Activated effector memory CD4-positive, alpha-beta T cell treated with Interleukin-2 at 50 U/mL for 16 hours (primary cell): ENCODE measurements at places on chromosomes 4 and X.

GRCh38 chrX:48908600-48908999, 2.8 kb downstream of the SLC35A2 start:
- DNase-seq: no peak

- DNase-seq: no peak
Measured at GRCh38 chr4:184896868-184897715, 71.3 kb upstream of the ACSL1 start.

DNA sequence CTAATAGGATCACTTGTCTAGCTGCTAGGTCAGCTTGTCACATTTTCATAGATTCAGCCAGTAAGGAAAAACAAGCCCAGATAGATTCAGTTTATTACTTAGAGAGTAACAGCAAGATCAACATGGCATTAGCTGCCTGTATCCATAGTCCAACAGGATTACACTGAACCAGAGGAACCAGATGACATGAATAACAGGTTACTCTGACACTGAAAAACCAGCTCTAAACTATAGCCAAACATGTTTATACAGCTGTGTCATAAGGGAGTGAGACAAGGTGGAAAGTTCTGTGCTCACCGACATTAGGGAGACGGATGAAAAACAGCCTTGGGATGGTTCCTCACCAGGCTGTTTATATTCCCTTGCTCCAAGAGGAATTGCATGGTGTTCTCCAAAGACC, 102.9 kb upstream of the EOLA2 start:
- no peak for DNase-seq

DNA sequence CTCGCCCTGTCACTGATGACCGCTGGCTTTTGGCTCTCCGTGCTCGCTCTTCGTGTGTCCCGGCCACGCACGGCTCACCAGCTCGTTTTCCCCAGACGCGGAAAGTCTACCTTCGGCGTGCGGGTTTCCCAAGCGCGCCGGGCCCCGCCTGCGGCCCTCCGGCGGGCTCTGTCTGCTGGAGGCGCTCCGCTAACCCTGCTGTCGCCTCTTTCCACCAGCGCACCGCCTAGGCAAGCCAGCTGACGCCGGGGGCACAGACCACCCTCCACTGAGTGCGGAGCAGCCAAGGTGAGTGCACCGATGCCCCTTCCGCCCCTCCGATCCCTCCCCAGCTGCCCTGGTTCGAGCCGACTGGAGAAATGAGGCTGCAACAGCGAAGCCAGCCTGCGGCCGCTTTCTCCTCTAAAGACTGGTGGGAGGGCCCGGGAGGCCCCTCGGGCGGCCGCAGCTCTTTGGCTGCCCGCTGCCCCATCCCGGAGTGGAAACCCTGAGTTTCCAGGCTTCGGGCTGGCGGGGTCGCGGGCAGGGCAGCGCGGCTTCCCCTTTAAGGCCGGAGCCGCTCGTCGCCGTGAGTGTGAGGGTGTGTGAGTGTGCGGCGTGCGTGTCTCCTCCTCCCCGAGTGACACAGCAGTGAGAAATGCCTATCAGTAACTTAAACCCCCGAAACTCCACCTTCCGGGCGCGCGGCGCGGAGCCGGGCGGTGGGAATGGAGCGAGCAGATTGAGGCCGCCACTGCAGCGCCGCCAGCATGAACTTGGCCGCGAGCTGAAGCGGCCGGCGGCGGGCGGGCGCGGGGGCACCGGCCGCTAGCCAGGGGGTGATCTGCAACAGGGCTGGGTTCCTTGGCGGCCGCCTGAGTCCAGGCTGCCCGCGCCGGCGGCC, at the start of gene MAMLD1:
Gene MAMLD1, plus strand, starts transcription at position 719 of the 883 bp plus-strand sequence. CDS start 82,200 bp downstream, outside the sequence.
- peak; percentile 42 for DNase-seq

- DNase-seq: no peak
Measured at GRCh38 chrX:1400742-1401471, 9.0 kb upstream of the SLC25A6 start.

- DNase-seq: no peak
Measured at GRCh38 chrX:133897593-133898163, 87.7 kb downstream of the GPC3 start.

DNA sequence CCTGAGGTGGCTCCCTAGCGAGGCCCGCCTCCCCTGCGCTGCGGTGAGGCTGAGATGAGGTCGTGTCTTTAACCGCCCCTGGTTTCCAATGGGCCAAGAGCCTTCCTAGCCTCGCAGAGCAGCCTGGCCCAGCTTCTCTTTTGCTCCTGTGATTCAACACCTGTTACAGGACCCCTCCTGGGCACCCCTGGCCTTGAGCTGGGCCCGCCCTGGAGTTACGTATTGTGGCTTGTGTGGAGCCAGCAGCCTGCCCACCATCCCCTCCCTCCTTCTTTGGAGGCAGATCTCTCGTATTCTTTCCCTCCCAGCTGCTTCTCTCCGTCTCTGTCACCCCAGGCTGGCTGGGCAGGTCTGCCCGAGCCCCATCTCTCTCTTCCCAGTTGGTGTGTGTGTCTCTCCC, 19.3 kb upstream of the UBA1 start:
- no peak for DNase-seq

GRCh38 chr4:14008494-14008893, 381.0 kb upstream of the BOD1L1 start:
- DNase-seq: no peak

DNA sequence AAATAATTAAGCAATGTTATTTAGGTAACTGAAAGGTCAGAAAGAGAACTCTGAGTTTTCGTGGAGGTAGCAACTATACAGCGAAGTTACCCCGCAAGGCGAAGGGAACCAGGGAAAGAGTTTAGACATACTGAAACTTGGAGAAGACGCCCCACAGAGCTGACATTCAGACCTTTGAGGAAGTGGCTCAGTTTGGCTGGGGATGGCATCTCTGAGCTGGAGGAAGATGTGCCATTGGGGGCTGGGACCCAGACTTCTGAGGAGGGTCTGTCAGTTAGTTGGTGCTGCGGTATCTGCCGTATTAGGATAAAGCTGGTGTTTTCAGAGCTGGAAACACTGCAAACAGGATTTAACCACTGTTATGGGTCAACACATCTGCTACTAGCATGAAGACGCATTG, 156.6 kb downstream of the ANKRD50 start:
- no peak for DNase-seq

DNA sequence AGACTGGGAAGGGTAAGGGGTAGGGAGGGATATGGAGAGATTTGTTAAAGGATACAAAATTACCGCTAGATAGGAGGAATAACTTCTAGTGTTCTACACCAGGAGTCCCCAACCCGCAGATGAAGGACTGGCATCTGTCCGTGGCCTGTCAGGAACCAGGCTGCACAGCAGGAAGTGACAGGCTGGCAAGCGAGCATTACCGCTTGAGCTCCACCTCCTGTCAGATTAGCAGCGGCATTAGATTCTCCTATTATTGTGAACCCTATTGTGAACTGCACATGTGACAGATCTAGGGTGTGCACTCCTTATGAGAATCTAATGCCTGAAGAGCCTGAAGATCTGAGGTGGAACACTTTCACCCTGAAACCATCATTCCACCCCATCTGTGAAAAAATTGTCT, 27.9 kb upstream of the BBS7 start:
- no peak for DNase-seq

- DNase-seq: no peak
Measured at GRCh38 chr4:98179951-98180350, 36.7 kb upstream of the STPG2 start.

- no peak for DNase-seq
Measured at GRCh38 chrX:17629519-17629918, 107.8 kb upstream of the SCML1 start.

- DNase-seq: no peak
Measured at GRCh38 chr4:151887031-151887815, 126.4 kb upstream of the GATB start.

DNA sequence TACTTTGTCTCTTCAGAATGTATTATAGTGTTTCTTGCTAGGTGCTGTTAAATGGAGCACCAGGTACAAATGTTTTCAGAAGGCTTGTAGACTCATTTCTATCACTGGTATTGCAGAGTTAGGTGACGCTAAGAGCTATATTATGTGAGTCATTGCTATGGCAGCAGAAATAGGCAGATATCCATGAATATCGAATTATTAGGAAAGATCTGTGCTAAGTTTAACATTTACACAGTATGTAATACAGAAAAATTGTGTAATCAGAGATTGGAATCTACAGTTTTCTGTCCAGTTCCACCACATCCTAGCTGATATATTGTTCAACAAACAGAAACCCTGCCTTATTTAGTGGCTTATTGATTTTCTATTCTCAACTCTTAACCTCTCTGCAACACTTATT, 1025.5 kb downstream of the STIM2 start:
- DNase-seq: no peak

DNA sequence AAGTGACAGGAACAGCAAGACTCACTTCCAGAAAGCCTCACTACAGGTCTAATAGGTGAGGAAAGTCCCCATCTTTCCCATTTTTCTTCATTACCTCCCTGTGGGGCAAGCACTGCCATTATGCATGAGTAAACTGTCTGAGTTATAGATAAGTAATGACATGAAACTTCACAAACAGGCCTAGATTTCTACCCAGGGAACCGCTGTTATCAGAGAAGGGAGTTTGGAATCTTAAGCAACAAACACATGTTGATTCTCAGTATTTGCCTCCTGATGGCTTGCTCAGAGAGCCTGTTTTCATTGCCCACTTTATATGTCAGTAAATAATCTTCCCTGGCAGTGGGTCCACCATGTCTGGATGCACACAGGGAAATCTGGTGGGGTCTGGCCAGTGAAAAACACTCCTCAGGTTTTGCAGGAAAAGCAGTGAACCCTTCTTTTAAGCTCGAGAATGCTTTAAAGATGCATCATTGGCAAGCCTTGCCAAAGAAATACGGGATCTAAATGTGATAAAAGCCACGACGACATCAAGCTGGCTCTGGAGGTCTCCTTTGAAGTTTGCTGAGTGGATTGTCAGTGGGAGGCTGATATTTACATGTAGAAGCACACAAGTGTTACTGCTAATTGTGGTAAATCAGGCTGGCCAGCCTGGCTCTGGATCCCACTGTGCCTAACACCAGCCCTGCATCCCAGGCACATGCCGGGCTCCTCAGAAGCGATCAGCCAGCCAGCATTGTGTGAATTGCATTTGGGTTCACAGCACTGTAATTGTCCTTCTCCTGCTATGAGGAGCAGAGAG, 25.2 kb downstream of the PDGFRA start:
- no peak for DNase-seq

GRCh38 chr4:36164900-36165630, 79.2 kb downstream of the ARAP2 start:
- no peak for DNase-seq

DNA sequence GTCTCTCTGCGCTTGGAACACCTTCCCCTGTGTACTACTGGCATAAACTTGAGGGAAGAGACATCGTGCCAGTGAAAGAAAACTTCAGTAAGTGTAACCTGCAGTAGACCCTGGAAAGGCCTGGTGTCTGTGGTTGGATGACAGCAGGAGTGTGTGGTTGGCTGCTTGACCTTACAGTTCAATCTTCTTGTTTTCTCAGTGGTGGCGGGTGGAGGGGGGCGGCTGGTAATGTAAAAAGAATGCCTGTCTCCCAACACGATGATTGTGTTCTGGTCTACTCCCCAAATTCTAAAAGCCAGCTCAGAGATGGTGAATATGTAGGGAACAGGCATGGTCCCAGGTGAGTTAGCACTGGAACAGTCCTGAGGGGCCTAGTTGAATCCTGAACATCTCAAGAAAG, 18.6 kb downstream of the PSMD10 start:
- DNase-seq: no peak

DNA sequence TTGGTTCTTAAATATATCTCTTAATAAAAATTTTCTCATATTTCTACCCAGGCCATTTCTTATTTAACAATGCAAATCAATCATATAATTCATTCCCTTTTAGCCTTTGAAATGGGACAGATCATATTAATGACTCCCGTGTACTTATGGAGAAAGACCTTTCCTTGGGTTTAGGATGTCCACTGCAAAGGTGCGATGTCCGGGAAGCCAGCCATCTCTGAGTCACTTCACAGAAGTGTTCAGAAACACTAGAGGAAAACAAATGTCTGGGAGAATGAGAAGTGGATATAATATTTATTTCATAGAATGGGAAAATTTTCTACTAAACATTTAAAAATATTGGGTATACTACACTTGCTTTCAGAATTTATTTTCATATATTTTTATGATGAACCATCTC, 15.3 kb downstream of the INTU start:
- DNase-seq: no peak

DNA sequence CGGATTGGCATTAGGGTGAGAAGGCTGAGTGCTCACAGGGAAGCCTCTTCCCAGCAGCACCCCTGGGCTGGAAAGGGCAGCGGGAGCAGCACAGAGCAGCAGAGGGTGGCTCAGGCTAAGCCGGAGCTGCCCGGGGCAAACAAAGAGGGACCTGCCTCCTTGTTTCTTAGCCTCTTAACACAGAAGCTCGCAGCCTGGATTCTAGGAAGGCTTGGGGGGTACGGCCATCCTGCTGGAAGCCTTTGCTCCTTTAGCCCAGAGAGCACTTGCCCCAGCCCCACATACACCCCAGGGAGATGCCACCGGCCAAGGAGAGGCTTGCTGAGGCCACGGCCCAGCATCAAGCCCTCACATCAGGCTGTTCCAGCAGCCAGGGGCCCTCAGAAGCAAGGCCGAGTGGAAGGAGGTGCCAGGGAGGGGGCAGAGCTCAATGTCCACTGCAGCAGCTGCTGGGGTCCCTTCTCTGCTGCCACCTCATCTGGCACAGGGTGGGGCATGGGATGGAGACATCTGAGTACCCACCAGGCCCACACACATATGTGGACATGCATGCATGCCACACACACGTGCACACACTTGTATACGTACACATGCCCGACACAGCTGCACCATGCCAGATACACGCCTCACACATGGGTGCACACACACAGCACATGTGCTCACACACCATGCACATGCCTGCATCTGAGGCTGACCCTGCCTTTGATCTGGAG, 20.3 kb upstream of the SPON2 start:
- DNase-seq: no peak

GRCh38 chr4:160117686-160118085, 1014.8 kb downstream of the RAPGEF2 start:
- DNase-seq: no peak

- DNase-seq: peak; percentile 66
Measured at GRCh38 chrX:136577552-136577951, 45.5 kb downstream of the VGLL1 start.

GRCh38 chr4:22264261-22264660, 251.6 kb downstream of the ADGRA3 start:
- DNase-seq: no peak

- DNase-seq: no peak
Measured at GRCh38 chr4:105620640-105621323, 68.4 kb downstream of the ARHGEF38 start.

DNA sequence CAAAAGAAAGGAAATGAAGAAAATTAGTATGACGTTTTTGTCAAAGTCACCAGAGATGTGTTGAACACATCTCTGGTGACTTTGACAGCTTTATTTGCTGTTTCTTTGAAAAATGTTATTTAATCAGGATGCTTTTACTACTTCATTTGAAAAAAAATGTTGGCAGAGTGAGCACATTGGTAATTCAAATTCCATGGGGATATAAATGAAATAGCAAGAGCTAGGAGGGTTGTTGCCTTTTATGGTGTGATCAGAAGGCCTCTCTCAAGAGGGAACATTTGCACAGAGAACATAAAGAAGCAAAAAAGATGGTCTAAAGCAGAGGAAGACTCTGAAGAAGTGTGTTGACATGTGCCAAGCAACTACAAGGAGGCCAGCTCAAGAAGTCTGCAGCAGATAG, 46.6 kb upstream of the CXCL8 start:
- DNase-seq: no peak
